ENCODE measurements at places on chromosomes 1 and 21.

DNA sequence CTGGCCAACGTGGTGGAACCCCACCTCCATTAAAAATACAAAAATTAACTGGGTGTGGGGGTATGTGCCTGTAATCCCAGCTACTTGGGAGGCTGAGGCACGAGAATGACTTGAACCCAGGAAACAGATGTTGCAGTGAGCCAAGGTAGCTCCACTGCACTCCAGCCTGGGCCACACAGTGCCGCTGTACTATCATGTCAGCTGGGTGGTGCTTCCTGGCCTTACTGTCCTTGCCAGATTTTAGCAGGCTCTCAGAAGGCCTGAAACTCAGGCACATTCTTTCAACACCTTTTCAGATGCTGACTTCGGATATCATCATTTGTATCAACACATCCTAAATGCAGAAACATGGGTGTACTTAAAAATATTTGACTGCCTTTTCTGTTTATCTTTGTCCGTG is 31.6 kb upstream of the NBL1 start:
- DNase-seq, result no peak

GRCh38 chr1:229208481-229208880 is 62.4 kb upstream of the RAB4A start:
- DNase-seq, result no peak

- DNase-seq, result no peak
Measured at GRCh38 chr1:116402333-116402732, 29.3 kb downstream of the ATP1A1 start.

- no peak for DNase-seq
Measured at GRCh38 chr1:219573158-219573557, 39.7 kb downstream of the ZC3H11B start.

DNA sequence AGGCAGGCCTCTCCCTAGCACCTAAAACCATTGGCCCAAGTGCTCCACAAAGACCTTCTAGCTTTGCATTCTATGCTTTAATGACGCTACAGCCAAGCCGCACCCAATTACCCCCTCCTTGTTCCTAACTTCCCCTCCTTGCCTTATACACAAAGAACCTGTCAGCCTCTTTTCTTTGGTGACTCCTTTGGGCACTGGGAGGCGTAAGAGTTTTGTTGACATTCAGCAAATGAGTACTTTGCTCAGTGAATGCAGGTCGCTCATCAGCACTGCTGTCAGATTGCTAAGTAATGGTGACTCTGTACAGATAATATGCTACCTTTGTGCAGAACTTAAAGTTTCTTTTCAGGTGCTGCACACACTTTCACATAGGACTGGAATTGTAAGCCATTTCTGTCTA is 187.6 kb upstream of the FAM78B start:
- no peak for DNase-seq

GRCh38 chr1:223030871-223031400 is 112.1 kb downstream of the TLR5 start:
- DNase-seq, result no peak

DNA sequence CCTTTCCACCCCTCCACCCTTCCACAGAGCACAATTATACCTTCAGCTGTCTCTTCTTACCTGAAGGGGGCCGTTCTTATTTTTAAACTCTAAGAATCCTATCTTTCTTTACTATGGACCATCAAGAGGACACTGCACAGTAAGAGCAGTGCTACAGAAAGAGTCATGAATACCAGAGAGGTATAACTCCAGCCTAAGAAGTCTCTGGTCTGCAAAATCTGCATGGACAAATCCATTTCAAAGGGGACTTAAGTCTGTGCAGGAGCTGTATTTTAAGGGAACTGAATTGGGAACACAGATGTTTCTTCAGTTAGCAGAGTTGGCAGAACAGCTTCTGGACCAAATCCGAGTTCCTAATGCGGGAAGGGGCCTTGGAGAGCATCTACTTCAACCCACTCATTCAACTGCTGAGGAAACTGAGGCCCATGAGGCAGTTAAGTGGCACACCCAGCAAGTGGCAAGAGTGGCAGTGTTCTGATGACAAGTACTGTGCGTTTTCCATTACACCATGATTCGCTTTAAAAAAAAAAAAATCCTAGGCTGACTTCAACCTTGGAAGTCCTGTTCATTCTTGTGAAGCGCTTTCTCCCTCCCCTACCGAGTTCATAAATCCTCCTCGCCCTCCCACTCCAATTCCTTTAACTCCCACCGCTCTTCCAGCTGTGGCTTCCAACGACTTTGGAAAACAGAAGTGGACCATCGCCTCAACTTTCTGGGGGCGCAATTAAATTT is 1.8 kb downstream of the PLPP3 start:
- no peak for DNase-seq

DNA sequence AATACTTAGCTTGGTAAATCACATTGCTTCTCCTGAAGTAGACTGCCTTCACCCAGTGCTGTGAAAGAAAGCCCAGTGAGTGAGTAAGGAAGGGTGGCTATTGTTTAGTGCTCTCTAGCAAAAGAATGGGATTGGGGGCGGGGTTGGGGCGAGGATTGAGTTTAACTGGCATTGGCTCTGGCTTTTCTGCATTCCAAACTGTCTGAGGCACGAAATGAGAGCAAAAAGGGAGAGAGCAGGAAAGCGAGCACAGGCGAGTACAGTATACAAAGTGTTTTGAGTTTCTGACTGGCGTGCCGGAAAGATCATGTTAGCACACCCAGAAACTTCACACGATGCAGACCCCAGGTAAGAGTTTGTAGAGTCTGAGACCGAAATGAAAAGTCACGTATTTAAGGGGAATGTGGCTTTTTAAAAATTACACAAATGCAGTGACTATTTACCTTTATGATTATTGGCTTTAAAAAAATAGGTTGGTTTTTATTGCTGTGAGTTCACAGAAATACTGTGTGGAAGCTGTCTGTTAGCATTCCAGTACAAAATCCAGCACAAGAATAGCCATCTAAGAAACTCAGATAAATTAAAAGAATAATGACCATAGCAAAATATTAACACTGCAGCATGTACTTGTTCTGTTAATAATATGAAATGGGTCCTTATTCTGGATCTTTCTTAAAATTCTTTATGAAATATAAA is 155.4 kb downstream of the CLEC20A start:
- DNase-seq, result no peak

DNA sequence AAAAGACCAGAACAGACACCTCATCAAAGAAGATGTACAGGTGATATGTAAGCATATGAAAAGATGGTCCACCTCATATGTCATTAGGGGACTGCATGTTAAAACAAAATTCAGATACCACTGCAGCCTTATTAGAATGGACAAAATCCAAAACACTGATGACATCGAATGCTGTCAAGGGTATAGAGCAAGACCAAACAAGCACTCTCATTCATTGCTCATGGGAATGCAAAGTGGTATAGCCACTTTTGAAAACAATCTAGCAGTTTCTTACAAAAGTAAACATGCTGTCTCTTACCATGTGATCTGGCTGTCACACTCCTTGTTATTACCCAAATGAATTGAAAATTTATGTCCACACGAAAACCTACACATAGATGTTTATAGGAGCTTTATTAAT is 426.6 kb upstream of the ESRRG start:
- DNase-seq, result no peak

GRCh38 chr1:78426408-78426807 is 64.4 kb upstream of the PTGFR start:
- DNase-seq, result no peak

- DNase-seq, result no peak
Measured at GRCh38 chr1:104797982-104798381, 1048.3 kb downstream of the AMY1C start.

- no peak for DNase-seq
Measured at GRCh38 chr1:30194046-30194619, 529.3 kb downstream of the MATN1 start.

DNA sequence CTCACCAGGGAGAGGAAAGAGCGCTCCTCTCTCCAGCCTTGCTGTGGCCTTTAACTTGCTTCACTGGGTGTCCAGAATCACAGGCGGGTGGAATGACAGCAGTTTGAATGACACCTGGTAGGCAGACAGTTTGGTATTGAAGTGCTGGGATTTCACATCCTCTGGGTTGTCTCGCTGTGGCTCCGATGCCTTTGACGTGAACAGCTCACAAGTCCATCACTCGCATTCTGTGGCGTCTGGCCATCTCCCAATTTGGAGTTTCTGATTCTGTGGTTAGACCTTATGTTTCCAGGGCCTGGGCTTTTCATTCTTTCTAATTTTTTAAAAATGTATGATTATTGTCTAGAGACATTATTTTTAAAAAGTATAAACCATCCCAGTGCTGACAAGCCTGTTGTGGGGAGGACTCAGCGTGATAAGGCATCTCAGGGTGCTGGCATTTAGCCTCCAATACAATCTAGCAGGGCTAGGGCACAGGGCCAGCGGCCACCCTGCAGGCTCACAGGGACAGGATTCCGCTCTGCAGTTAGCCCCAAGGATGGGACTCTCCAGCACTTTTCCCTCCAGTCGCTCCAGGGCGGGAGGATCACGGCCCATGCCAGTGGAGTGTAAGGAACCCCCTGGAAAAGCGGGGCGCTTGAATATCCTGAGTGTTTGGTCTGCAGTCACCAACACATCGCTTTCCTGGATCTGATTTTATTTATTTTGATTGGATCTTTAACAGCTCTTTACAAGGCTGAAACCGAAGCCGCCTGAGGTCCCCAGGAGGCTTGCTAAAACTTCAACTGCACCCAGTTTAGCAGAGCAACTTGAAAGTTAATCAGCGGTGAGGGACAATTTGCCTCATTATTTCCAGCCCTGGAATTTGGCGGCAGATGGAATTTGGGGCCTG is 178.3 kb downstream of the TRABD2B start:
- DNase-seq, result no peak

GRCh38 chr1:169563650-169564049 is 22.6 kb downstream of the F5 start:
- DNase-seq, result no peak

GRCh38 chr21:33824156-33824941 is 91.3 kb downstream of the ATP5PO start:
- DNase-seq, result no peak

DNA sequence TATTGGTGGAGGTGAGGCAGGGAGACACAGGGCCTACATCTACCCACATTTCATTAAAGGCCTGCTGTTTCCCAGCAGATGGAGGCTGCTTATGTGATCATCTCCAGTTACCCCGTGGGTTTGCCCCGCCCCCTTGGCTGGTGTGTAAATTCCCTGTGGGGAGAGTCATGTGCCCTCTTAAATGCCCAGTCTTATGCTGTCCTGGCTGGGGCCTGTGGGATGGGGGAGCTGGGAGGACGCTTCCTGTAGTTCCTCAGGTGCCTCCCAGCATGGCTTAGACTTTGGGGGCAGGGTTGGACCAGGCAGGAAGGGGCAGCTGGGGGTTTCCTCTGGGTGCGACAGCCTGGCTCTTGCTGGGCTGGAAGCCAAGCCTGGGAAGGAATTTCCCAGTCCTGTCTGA is 15.5 kb upstream of the CITED4 start:
- no peak for DNase-seq

DNA sequence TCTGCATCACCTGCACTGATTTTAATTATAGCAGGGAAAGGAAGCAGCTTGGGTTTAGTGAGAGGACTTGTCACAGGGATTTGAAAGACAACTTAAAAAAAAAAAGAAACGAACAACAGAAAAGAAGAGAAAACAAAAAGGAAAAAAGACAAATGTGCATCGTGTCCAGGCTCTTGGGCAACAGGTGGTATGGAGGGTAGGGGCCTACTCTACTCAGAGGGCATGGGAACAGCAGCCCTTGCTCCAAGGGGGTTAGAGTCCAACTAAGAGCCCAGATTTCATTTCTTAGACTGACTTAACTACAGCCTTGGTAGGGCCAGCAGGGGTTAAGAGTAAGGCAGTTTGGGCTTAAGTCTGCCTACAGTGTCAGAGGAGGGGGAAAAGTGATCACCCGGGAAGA is 15.3 kb upstream of the EXOSC10 start:
- DNase-seq, result no peak

GRCh38 chr1:39574646-39575045 is 1.9 kb downstream of the PABPC4 start:
- no peak for DNase-seq
